Effector memory CD4-positive, alpha-beta T cell (primary cell): ENCODE measurements at places on chromosomes 2 and 18.

DNA sequence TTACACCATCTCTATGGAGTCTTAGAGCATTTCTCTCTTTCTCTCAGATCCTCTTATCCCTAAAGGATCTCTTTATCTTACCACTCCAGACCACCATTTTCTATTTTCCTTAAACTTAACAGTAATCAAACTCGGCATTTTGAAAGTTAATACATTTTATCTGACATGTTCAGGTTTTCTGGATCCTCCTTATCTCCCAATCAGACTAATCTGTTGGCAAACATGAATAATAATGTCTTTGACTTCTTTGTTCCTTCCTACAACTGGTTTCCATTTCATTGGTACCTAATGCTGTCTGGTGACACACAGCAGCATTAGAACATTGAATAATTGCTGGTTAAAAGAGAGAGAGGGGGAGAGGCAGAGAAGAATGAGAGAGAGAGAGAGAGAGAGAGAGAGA lies 932.1 kb upstream of the FSHR start:
- DNase-seq, result no peak

GRCh38 chr2:179068991-179069643 lies 19.2 kb upstream of the CCDC141 start:
- DNase-seq, result no peak

DNA sequence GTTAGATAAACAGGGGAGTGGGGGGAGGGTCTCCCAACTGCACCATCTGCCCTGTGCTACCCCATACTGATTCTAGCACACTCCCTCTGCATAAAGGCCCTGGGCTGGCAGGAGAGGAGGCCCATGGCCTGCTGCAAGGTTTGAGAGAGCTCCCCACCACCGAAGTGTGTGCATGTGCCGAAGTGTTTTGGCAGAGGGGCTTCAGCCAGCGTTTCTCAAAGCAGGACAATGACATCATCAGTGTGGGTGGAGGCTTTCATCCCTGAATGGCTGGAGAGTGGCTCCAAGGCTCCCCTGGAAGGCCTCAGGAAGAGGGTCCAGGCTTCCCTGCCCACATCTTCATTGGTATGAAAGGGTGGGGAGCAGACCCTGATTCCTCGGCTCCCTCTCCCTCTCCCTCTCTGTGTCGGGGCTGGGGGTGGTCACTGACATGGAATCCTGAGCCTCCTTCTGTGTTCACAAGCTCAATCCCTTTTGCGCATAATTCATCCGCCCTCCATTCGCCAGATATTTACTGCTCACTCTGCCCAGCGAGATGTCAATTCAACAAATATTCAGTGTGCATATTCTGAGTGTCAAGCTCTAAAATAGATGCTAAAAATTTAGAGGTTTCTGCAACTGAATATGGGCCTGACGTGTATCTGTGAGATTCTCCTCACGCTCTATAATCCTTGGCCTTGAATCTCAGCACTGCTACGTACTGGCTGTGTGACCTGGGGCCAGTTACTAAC lies 122.1 kb downstream of the CELF4 start:
- no peak for DNase-seq

DNA sequence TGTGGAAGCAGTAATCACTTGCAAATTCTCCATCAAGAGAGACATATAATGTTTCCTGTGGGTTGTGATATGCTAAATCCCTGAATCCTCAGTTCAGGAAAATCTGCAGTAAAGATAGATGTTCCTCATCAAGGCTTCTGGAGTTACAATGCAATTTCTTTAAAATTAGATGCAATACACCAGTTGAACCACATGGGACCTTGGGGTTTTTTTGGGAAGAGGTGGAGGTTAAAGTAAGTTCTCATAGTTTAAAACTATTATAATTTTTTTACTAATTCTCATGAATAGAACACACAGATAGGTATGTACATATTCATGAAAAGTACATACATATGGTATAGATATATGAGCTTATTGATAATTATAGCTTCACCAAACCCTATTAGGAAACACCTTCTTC lies 496.2 kb downstream of the SATB2 start:
- DNase-seq, result no peak

DNA sequence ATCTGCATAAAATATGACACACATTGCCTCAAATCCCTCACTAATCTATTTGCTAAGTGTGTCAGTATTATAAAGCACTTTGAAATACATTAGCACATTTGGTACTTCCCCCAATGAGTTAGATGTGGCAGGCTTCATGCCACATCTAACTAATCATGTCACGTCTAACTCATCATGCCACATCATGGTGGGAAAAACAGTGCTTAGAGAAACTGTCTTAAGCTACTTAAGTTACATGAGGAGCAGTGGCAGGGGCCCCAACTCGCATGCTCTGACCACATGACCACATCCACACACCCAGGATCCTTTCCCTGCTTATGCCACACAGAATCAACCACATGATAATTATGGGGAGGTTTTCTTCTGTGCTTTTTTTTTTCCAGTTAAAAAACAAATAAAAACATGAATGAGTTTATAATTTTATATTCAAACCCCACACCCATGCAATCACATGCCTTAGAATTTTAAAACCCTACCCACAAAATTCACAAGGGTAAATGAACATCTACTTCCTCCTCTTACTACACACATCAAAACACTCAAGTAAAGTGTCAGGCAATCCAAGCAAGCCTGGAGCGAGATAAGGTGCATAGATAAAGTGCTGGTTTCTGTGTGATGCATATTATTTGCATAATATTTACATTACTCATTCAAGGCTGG lies 1.6 kb downstream of the ABCA12 start:
- DNase-seq, result no peak

DNA sequence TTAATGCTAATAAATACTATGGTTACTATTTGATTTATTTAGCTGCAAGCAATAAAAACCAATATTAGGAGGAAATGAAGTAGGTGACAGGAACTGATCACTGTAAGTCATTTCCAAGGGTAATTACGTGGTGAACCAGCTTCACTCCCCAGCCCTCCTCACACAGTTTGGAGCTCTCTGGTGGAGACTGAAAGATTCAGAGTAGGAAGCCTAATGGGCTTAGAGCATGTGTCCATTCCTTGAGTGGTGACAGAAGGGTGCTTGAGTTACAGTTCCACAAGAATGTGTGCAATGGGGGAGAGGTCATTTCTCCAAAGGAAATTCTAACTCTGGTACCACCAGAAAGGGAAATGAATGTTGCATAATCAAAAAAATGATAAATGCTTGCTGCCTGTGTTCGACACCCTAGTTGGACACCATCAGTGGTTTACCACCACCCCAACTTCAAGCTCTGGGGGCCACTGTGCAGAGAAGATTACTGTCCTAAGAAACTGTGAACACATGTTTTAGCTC lies 285.1 kb upstream of the MMADHC start:
- DNase-seq, result no peak

DNA sequence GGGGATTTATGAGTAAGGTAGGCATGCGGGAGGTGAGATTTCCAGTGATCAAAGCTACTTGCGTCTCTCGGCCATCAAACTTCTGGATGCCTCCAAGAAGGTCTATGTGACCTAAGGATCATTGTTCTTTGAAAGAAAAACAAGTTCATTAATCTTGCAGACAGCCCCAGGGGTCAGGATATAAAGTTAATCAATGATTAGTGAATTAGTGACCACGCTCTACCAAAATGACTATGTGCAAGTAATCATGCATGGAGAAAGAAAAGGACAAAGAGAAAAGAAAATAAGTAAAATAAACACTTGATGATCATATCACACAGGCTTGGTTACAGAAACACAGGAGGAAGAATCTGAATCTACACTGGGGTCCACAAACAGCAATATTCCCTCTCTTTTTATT lies 42.5 kb upstream of the BCL11A start:
- no peak for DNase-seq
